ENCODE measurements at places on chromosomes 4 and X. TPM values are rescaled to one million over a fixed set of nuclear protein-coding genes. Genes with fewer than 3 reads are reported as not detected.

Gene TECRL
- total RNA-seq: not detected

Gene HPSE
- total RNA-seq: 0.13 TPM

Gene SERPINA7
- total RNA-seq: not detected

Gene RS1
- total RNA-seq: not detected

Gene MID1
- 23.0 TPM for total RNA-seq

Gene BEX2
- total RNA-seq: 1.0 TPM

Gene TMEM35A
- total RNA-seq: 5.5 TPM

Gene FRAS1
- 37.8 TPM for total RNA-seq

Gene TEX13D
- total RNA-seq: not detected

Gene IBSP
- 1.9 TPM for total RNA-seq

Gene CCNI
- total RNA-seq: 228 TPM

Gene CT55
- not detected for total RNA-seq

Gene PPARGC1A
- total RNA-seq: 0.13 TPM

Gene F8A3
- 1.7 TPM for total RNA-seq

Gene MEPE
- not detected for total RNA-seq

Gene WDR17
- total RNA-seq: 0.76 TPM

Gene GPR101
- not detected for total RNA-seq

Data from smooth muscle cell of the pulmonary artery (primary cell).